ENCODE measurements at places on chromosomes 1 and 21.

- no peak for DNase-seq
Observed at GRCh38 chr1:76266762-76267161, 192.2 kb downstream of the ST6GALNAC3 start.

- DNase-seq, result no peak
Observed at GRCh38 chr1:215119056-215119455, 36.5 kb downstream of the KCNK2 start.

GRCh38 chr1:65632235-65632634 is 160.5 kb upstream of the PDE4B start:
- DNase-seq, result no peak

DNA sequence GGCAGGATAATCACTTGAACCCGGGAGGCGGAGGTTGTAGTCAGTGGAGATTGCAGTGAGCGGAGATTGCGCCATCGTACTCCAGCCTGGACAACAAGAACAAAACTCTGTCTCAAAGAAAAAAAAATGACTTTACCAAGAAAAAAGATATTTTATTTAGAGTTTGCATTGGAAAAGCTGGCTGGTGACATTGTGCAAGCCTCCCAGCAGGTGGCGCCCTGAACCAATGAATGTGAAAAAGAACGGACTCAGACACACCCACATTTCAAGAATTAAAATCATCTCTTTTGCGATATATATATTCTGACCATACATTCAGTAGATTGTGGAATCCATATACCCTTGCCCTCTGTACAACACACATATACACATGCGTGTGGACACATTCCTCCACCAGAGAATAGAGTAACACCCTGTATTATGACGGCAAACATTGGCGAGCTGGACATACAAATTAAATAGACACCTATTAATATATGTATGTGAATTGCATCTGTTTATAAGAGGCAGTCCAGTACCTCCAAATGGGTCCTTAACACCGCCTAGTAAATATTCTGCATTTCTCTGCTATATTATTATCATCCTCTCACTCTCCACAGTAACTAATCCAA is 39.0 kb upstream of the CADM3 start:
- DNase-seq, result peak; percentile 49

DNA sequence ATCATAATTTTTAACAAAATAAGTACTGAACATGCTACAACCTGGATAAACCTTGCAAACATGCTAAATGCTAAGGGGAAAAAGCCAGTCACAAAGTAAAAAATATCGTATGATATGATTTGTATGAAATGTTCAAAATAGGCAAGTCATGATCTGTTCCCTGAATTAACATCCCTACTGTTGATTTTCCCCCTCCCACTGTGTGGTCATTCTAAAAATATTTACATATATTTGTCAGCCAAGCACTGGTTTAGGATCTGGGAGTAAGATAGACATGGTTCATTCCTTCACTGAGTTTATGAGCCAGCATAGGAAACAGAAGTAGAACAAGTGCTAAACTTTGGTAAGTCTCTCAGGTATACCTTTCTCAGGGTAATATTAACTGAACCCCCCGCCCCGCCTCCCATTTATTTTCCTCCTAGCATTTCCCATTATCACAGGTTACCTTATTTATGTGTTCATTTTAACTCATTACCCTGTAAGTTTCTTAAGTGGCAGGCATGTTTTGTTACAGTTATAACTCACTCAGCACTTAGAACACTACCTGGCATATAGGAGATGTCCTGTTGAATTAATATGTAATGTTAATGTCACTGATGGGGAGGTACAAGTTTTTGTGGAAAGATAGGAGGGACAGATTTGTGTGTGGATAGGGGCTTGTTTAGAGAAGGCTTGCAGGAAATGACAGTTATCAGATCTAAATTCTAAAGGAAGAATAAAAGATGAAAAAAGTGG is 12.3 kb downstream of the UQCRH start:
- DNase-seq, result no peak

DNA sequence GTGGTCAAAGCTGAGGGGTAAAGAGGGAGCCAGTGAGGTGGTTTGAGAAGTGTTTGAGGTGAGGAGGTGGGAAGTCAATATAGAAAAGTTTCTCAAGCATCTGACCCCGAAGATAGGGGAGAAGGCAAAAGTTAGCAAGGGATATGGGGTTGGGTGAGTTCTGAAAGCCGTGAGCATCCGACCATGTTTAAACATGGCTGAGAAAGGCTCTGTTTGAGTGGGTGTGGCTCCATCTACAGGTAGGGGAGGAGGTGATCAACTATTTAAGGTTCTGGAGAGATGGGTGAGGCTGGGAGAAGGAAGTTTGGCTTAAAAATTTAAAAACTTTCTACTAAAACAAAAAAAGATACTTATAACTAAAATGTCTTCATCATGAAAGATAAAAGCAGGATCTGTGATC is 273.8 kb downstream of the KCNJ6 start:
- no peak for DNase-seq

- DNase-seq, result no peak
Observed at GRCh38 chr1:151720554-151720953, 768 bp upstream of the RIIAD1 start.

DNA sequence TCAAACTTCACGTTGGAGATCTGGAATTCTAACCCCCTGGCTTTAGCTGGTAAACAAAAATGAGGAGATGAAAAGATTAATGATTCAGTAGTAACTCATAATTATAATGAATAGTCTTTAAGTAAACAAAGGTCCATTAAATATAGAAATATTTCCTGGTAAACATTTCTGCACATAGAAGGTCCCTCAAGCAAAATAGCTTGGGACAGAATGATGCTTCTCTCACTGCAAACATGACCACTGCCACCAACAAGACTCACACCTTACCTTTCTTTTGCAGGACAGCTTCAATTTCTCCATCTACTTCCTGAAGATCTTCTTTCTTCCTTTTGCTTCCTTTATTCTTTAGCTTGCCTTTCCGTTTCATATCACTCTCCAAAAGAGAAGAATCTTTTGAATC is 25.2 kb downstream of the NVL start:
- DNase-seq, result no peak

GRCh38 chr1:201307231-201307630 is 23.9 kb downstream of the PKP1 start:
- no peak for DNase-seq

DNA sequence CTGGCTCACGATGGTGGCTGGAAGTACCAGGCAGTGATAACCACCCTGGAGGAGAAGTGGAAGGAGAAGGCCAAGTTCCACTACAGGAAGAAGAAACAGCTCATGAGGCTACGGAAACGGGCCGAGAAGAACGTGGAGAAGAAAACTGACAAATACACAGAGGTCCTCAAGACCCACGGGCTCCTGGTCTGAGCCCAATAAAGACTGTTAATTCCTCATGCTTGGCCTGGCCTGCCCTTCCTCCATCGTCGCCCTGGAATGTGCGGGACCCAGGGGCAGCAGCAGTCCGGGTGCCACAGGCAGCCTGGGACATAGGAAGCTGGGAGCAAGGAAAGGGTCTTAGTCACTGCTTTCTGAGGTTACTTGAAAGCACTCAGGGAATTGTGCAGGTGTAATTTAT is 10.8 kb downstream of the IL24 start:
- no peak for DNase-seq

DNA sequence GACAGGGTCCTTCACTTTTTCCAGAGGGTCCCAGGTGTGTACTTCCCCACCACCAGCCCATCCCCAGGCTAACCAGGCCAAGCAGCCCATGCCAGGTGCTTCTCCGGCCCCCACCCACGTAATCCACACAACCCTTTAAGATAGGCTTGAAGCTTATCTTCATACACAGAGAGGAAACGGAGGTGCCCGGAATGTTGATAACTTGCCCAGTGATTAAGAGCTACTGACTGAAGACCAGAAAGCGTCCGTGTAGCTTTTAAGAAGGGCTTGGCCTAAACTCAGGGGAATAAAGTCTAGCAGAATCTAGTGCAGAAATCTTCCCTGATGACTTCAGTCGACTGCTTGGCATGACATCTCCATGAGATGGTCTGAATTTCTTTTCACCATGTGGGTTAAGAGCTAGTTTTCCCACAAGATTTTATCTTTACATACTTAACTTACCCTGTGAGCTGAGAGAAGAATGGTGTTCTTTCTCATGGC is 138.7 kb downstream of the GALNT2 start:
- no peak for DNase-seq

DNA sequence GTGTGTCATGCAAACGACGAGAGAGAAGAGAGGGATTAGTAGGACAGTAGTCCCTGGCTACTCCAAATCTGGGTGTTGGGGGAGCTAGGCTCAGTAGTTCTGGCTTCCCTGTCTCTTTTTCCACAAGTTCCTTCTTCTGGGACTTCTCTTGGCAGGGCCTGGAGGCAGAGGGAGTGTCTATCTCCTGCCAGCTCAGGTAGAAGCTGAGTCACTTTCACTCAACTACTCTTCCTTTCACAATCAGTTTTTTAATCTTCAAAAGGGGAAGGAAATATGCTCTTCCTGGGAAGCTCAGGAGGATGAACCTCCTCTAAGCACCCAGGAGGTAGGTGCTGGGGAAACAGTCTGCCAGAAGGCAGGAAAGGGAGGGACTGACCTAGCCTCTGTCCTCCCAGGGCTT is 35.2 kb upstream of the MAGOH start:
- DNase-seq, result no peak

- DNase-seq, result no peak
Observed at GRCh38 chr1:98914547-98914946, 90.1 kb downstream of the PLPPR5 start.

GRCh38 chr1:12757836-12758235 is 11.8 kb downstream of the CFAP107 start:
- DNase-seq, result no peak

DNA sequence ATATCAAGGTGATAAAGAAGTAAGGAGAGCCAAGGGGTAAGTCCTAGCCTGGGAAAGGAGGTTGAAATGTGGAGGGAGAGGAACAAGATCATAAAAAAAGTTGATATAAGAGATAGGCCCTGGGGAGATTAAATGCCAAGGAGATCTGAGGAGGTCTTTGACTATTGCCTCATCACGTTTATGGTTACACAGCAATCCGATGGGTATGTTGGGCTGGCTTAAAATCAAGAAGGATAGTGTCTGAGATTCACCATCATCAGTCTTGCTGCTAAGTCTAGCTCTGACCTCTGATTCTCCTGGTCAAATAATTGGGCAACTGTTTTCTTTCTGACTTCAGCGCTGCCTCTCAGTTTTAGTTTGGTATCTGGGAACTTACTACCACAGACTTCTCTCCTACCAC is 416.3 kb downstream of the GPATCH2 start:
- no peak for DNase-seq

DNA sequence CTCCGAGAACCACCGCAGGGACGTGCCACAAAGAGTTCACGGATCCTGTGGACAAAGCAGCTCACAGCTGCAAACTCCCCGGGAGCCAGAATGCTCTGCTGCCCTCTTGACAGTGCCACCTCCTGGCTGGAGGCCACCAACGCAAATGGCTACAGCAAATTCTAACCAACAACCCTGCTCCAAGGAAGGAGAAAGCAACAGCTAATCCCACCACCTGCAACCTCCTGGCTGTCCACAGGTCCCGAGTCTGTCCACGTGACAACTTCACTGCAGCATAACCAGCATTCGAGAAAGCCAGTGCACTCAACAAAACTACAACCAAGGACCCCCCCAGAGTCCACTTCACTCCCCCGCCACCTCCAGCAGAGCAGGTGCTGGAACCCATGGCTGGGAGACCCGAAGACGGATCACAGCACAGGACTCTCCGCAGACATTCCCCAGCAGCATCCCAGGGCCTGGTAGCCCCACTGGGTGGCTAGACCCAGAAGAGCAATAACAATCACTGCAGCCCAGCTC is 17.3 kb downstream of the POFUT2 start:
- DNase-seq, result no peak

DNA sequence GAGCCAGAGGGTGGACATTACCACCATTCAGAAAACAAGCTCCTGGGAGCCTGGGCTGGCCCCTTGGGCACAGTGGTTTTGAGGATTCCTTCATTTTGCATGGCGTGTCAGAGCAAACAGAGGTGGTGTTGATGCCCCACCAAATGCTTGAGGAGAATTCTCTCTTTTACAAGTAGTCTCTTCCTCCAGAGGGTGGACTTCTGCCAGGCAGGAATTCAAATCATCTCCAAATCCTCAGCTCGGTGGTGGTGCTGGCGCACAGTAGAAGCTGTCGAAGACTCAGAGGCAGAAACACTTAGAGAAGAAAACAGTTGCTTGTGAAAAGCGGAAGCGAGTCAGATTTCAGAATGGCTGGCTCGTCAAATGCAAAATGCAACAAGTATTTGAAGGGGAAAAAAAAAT is 3.4 kb upstream of the CHI3L1 start:
- no peak for DNase-seq

DNA sequence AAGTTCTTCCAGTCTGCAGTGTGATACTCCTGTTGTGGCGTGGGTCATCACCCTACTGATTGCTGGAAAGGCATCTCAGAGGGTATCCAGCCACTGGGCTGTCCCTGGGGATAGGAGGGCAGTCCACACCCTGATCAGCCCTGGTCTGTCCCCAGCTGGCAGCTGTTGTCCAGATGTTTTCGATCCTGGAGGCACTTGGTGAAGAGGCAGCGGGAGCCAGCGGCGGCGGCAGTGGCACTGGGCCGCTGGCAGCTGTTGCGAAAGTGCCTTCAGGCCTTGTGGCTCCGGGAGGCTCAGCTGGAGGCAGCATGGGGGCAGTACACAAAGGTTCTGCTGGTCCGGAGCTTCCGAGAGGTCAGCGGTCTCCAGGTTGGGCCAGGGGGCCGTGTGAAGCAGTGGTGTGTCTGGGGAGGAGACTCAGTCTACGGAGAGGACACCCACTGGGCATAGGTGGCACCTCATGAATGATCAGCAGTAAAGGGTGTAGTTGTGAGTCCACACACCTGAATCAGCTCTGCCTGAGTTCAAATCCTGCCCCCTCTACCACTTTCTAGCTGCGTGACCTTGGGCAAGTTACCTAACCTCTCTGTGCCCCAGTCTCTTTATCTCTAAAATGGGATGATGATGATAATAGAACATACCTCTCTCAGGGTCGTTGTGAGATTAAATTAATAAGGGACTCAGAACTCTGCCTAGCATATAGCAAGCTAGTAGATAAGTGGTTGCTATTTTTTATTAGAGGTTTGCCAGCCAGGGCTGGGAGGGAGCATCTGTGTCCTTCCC is 6.1 kb downstream of the C1orf167 start:
- DNase-seq, result no peak

DNA sequence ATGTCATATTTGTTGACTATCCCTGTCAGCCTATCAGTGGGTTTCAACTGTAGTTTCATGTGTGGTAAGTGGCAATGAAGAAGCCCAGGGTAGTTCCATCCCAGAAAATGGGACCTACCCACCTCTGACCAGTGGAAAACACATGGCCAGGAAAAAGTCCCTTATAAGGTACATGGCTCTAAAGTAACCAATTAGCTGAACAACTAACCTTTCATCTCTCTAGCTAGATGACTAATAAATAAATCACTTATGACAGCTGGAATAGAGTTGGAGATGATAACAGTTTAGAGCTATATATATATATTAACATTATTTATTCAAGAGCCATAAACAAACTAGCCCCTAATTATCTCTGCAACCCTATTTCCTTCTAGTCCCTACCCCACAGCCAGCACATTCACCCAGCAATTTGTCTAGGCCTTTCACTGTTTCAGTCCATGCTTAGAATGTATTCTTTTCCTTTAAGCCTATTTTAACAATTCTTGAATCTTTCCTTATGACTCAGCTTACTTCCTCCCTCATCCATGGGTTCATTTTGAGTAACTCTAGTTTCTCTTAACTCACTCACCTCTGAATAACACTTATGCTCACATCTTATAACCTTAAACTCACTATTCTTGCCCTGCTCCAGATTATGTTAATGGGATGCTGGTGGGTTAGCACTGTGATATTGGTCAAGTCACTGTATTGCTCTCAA is 83.7 kb downstream of the TNFSF18 start:
- DNase-seq, result no peak

GRCh38 chr21:34881421-34881820 is 167.7 kb downstream of the RUNX1 start:
- no peak for DNase-seq

- no peak for DNase-seq
Observed at GRCh38 chr1:17984583-17984982, 123.0 kb upstream of the IGSF21 start.

Measured in stimulated activated CD8-positive, alpha-beta memory T cell treated with anti-CD3 and anti-CD28 coated beads, Interleukin-15, amount 100 ng/mL, for 1 hour (primary cell).